ENCODE measurements at places on chromosomes 5 and 9.

GRCh38 chr9:86557063-86557766, 203.0 kb upstream of the TUT7 start:
- no peak for DNase-seq

GRCh38 chr9:26597542-26598149, 295.0 kb downstream of the CAAP1 start:
- DNase-seq = no peak

- no peak for DNase-seq
Observed at GRCh38 chr9:132740526-132741309, 70.5 kb downstream of the GTF3C4 start.

- no peak for DNase-seq
Observed at GRCh38 chr9:129667850-129668249, 2.4 kb downstream of the PRRX2 start.

DNA sequence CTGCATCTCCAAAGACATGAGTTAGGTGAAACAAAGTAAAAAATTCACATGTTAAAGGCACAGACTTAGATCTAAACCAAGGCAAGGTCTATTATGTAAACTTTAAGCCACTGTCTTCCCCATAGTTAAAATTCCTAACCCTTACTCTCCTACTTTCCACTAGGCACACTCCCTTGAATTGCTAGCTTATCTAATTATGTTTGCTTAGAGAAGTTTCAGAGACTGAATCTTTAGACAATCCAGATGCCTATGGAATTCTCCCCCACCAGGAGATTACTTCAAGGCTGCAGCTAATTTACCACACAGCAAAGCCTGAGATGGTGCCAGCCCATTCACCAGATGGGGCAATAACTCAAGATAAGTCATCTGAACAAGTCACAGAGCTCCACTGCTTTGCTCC, 803.1 kb upstream of the COX7C start:
- no peak for DNase-seq

DNA sequence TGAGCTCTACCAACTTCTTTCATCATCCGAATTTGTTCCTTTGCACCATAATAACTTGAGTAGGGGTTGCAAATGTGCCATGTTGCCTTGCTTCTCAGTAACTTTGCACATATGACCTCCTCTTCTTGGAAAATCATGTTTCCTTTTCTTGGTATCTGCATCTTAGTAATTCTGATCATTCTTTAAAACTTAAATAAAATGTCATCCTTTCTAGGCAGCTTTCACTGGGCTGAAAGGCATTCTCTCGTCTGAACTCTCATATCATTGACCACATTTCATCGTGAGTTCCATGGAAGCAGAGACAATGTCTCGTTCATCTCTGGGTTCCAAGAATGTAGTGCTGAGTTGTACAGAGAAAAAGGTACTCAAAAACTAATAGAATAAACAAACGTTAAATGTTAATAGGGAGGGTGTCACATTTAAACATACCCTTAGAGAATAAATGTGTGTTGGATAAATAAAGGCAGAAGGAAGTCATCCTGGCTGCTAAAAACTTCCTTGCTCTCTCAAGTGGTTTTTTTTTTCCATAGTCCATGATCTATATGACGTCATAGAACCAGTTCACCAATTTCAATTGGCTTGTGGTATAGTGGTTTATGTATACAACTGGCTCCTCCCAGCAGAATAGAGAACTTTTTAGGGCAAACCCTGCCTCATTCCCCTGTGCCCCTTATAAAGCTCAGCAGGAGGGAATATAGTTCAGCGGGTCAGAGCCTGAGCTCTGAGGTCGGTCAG, 218.1 kb upstream of the TRIM32 start:
- no peak for DNase-seq

All from naive thymus-derived CD4-positive, alpha-beta T cell (primary cell).